ENCODE measurements at places on chromosomes 2 and 18.

DNA sequence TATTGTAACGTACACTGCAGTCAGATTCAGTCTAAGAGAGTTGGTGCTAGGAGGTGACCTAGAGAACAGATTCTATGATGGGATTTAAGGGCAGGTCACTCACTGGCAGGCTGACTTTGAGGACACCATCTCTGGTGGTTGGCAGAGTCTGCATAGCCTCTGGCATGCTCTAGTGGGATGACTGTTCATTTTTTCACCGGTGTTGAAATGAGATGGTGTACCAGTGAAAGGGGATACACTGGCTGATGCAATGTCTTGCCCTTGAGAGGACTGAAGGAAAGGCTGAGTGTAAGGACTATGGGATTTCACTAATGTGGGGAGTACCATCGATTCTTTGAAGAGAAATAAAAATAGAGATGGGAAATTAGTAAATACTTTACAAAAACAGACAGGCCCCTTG lies 186.9 kb upstream of the PIEZO2 start:
- no peak for DNase-seq

DNA sequence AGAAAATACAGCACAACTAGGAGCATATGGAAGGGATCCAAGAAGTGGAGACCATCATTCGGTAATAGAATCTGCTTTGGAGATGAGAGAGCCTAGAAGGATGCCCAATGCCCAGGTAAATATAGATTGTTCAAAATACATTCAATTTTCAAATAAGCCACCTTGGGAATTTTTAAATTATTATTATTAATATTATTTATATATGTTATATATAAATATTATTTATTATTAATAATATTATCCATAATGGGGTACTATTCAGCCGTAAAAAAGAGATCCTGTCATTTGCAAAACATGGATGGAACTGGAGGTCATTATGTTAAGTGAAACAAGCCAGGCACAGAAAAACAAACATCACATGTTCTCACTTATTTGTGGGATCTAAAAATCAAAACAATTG lies 127.8 kb upstream of the NDUFV2 start:
- DNase-seq, result no peak

DNA sequence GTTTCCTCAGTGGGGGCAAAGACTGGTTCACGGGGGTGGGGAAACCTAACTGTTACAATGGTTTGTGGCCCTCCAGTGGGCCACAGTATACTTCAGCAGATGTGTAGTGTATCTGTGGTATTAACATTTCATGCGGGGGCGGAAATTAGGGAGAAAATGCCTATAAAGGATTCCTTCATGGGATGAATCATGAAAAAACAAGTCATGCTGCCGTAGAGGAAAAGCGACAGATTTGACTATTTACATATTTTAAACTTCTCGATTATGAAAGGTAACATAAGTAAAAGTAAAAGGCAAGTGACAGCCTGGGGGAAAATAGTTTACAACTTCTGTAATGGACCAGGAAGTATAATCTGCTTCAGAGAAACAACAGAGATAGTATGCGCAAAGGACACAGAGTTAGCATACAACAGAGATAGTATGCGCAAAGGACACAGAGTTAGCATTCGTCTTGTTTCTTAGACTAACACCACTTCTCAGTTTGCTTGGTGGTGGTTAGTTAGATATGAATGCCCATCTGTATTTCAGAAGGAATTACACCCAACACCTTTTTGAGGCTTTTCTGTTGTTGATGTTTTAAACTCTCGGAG lies 41.1 kb downstream of the MRPS9 start:
- DNase-seq, result no peak

DNA sequence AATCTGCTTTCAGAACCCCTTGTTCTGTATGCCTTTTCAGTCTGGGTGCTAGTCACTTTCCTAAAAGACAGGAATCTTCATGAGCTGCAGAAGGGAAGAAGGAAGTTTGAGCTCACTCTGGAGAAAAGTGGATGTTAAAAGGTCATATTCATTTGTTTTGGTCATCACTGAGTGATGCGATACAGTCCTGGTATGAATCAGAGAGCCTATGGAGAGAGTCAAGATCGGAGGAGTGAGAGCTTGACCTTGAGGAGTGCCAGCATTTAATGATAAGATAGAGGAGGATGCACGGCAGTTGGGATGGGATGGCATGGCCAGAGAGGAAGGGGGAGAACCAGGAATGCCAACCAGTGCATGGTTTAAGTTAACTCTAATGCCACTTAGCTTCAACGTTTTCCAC lies 19.6 kb downstream of the USP39 start:
- DNase-seq, result no peak

DNA sequence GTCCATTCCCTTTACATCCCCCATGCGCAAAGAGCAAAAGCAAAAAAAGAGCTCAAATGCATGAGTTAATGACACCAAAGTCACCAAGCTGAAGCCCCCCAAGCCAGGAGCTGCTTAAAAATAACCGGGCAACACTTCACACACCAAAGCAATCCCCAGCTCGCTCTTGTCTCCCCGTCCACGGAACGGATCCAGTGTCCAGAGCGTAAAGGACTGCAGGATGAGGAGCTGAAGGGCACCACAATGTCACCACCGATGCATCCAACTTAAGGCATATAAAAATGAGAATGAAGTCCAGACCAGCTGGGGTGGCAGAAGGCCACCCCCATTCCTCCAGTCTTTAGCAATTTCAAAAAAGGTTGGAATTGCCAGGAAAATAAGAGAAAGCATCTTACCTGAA lies 8.7 kb downstream of the SMAD7 start:
- no peak for DNase-seq

DNA sequence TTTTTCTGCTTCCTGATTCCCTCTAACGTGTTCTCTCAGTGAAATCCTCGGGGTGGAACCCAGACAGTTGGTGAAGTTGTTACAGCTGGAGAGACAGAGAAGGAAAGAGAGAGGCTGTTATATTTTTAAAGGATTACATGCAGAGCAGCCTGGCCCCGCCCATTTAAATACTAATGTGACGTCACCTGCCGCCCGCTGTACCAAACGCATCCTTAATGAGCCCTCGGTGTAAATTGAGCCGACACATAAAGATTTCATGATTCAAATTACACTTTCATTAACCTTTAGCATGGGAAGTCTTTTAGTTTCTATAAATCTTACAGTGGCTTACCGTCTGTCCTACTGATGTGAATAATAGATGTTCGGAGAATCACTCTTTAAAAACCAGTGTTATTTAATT lies 164.0 kb upstream of the SIX3 start:
- no peak for DNase-seq

DNA sequence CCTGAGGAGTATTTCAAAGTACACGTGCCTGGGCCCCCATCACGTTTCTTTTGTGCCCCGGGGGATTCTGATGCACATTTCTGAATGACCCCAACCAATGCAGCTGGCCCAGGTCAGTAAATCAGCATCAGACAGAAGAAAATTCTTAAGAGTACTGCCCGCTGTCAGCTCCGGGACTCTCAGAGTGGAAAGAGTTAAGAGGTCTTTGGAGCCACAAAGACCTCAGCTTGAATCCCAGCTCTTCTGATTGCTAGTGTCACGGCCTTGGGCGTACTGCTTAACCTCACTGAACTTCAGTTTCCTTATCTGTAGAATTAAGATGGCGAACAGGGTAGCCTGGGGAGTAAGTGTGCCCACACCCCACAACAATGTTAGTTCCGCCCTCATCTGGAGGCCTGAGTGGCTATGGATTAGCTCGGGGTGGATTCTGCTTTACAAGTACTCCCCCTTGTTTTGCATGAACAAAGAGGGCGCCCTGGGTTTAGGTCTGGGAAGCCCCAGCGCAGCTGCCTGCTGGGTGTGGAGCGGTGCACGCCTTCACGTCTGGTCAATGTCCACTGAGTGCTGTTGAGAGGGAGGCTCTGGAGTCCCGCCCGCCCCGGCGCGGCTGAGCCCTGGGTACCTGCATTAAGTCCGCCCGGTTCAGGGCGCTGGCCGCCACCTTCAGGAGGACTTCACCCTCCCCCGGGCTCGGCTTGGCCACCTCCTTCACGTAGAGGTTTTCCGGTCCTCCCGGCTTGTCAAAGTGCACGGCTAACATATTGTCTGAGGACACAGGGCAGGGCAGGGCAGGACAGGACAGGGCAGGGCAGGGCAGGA lies 858 bp downstream of the TP53I3 start:
- peak; percentile 74 for DNase-seq

DNA sequence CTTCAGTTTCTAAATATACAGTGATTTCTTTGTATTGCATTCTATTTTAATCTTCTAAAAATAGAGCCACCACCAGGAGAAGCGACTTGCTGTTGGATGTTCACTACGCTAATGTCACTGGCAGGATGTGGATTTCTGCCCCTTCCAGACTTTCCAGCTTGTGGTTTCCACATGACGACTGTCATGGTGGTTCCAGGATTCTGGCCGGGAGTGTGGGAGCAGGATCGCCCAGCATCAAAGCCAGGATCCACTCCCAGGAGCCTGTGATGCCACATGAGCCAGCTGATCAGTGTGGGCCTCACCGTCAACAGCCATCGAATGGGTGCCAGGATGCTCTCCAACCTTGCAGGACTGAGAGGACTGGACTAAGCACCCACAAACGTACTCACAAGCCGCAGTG lies 148.8 kb downstream of the HDAC4 start:
- DNase-seq, result no peak

DNA sequence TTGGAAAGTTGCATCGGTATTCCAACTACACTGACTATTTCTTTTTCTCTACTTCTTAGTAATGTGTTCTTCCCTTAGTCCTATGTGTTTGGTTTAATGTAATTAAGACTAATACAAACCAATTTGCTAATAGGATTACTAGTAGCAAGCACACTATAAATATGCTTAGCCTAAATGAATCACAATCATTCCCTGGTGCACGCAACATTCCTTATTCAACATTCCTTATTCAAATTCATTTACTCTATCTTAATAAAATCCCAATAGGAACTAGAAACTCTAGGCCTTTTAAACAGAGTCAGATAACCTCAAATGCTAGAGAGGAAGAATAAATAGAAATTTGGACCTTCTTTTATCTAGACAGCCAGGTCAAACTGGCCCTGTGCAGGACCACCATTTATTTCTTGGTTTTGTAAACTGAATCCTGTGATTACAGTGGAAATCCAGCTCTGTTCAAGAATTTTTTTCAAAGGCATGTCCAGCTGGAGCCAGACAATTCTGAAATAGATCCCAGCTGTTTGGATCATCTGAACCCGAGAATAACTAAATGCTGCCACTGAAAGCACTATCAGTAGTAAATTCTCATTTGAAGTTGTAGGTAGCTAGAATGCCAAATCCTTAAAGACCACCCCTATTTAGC lies 103.1 kb downstream of the PPP1R1C start:
- no peak for DNase-seq

GRCh38 chr2:33595385-33595784 lies 3.7 kb downstream of the FAM98A start:
- no peak for DNase-seq

GRCh38 chr2:20614201-20615067 lies 36.5 kb downstream of the HS1BP3 start:
- no peak for DNase-seq

- DNase-seq, result no peak
Measured at GRCh38 chr2:226721541-226721940, 78.1 kb downstream of the IRS1 start.

GRCh38 chr2:157307021-157307420 lies 18.6 kb downstream of the ERMN start:
- no peak for DNase-seq

DNA sequence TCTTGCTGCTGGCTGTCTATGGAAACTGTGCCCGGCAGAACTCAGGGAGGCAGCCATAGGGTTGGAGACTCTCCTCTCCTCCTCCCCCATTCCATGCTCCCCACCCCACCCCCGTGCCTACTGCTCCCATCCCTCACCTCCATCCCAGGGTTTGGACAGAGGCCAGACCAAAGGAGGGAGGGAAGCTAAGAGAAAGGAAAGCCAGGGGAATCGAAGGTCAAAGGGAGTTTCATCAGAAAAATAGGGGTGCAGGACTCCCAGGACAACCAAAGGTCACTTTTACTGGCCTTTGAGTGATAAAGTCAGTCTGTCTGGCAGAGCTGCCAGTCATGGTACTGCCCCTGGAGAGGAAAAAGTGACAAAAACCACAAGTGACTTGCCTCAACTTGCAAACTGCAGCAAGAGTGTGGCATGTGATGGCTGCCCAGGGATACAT lies 187.3 kb upstream of the CTAGE1 start:
- no peak for DNase-seq

GRCh38 chr2:59896499-59897245 lies 656.8 kb downstream of the BCL11A start:
- DNase-seq, result no peak

DNA sequence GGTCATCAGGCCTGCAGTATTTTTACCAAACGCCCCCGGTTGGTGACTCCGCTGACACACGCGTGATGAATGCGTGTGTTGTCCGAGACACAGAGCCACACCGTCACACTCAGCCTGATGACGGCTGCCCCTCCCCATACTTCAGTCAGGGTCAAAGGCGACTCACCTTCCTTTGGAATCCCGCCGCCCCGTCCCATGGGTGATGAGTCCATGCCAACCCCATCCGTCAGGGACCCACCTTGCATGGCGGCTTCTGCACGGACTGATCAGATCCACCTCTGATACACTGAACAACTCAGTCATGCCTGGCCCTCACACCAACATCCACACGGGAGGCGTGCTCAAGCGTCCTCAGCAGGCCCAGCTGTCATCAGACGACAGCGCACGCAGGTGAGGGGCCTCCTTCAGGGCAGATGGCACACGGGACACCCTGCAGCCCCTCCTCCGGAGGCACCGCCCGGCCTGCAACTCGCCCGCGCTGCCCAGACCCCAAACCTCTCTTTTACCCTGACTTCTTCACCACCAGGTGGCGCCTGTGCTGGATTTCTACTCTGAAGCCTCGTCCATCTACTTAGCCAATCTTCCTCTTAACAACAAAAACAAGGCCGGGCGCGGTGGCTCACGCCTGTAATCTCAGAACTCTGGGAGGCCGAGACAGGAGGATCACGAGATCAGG lies 89.2 kb downstream of the ZNF516 start:
- DNase-seq, result peak; percentile 41

- no peak for DNase-seq
Measured at GRCh38 chr2:239326831-239327535, 73.8 kb downstream of the HDAC4 start.

- DNase-seq, result no peak
Measured at GRCh38 chr2:9113262-9113661, 93.3 kb upstream of the ASAP2 start.

- no peak for DNase-seq
Measured at GRCh38 chr2:161124201-161124600, 36.0 kb upstream of the TANK start.

DNA sequence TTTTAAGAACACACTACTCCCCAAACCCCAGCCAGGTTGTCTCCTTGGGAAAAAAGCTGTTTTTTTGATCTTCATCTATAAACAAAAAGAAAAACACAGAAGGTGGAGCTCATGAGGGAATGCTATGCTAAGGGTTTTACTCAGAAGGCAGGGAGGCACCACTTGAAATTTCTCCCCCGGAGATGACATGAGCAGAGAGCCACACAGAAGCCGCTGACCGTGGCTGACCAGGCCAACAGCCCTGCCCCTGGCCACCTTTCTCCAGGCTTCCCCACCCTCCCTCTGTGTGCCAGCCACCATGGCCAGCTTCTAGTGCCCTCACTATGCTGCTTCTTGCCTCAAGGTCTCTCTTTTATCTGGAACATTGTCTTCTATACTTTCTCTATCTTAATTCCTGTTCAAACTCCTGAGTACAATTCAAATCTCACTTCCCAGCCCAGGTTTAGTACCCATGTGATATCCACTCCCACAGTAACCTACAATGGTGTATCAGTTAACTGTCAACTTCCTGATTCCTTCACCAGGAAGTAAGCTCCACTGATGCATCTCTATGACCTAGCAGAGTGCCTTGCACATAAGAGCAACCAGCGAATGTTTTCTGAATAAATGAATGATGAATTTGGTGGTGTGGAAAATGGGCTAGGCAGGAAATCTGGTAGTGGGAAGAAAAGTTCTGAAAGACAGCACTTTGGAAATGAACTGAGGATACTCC lies 15.3 kb downstream of the LAPTM4A start:
- no peak for DNase-seq

GRCh38 chr2:220835583-220835982 lies 736.5 kb downstream of the EPHA4 start:
- DNase-seq, result no peak

Measured in HTR-8/SVneo (cell line).